ENCODE measurements at places on chromosomes 16 and 17.
A peak's percentile ranks its signal among the peaks of the same experiment; 100 is the strongest.

DNA sequence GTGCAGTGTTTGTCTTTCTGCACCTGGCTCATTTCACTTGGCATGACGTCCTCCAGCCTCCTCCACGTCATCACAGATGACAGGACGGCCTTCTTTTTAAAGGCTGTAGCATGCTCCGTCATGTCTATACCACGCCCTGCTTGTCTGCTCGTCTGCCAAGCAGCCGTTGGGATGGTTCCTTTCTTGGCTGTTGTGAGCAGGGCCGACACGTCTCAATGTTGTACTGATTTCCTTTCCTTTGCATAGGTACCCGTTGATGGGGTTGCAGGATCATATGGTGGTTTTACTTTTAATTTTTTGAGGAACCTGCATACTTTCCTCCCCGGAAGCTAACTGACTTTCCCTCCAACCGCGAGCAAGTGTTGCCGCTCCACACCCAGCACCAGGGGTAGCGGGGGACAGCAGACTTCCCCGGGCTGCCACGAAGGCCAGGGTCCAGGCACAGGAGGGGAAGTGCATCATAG, 212.2 kb upstream of the ZNF469 start:
- DNase-seq, result peak; percentile 61

DNA sequence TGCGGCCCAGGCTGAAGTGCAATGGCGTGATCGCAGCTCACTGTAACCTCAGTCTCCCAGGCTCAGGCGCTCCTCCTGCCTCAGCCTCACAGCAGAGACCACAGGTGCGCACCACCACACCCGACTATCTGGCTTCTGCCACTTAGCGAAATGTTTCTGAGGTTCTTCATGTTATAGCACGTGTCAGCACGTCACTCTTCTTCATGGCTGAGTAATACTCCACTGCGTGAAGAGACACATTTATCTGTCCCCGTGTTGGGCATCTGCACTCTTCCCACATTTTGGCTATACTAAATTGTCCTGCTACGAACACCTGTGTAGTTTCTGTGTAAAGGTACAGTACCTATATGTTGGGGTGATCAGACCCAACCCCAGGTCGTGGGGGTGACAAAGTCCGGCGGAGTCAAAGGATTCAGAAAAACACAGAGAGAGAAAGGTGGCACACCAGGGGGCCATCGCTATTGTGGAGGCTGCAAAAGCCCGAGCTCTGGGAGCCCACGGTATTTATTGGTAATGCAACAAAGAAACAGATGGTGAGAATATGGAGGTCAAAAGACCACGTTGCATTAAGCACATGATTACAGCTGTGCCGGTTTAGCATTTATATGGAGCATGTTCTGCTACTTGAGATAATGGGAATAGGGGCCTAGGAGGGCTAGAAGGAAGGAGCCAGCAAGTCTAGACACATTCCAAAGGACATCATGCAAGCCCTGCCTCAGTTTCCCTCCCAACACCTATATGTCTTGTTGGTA, 851 bp upstream of the DPEP1 start:
- no peak for DNase-seq

DNA sequence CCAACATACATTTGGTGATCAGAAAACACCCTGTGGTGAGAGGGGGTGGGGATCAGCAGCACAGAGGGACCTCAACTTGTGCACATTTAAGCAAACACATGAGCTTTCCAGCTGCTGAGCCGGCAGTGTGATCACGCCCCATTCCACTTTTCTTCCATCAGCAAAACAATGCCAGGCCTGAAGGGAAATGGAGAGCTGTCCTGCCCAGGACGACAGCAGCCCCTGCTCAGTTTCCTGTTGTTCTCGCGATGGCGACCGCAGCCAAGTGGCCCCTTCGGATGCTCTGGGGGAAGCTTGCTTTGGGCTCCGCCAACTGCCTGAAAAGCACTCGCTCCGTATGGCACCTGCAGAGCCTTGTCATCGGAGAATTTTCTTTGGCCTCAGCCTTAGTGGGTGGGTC, 272.3 kb downstream of the FOXL1 start:
- no peak for DNase-seq

DNA sequence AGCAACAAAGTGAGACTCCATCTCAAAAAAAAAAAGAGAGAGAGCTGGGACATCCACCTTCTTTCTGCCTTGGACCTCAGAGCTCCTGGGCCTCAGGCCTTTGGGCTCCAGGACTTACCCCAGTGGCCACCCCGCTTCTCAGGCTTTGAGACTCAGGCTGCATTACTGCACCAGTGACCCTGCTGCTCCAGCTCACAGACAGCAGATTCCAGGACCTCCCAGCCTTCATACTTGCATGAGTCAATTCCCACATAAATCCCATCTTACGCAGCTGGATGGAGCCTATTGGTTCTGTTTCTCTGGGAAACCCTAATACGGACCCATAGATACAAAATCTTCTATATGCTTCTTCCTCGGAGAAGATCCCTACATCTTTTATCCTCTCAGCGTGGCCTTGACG, 2.1 kb upstream of the CEP295NL start:
- no peak for DNase-seq

DNA sequence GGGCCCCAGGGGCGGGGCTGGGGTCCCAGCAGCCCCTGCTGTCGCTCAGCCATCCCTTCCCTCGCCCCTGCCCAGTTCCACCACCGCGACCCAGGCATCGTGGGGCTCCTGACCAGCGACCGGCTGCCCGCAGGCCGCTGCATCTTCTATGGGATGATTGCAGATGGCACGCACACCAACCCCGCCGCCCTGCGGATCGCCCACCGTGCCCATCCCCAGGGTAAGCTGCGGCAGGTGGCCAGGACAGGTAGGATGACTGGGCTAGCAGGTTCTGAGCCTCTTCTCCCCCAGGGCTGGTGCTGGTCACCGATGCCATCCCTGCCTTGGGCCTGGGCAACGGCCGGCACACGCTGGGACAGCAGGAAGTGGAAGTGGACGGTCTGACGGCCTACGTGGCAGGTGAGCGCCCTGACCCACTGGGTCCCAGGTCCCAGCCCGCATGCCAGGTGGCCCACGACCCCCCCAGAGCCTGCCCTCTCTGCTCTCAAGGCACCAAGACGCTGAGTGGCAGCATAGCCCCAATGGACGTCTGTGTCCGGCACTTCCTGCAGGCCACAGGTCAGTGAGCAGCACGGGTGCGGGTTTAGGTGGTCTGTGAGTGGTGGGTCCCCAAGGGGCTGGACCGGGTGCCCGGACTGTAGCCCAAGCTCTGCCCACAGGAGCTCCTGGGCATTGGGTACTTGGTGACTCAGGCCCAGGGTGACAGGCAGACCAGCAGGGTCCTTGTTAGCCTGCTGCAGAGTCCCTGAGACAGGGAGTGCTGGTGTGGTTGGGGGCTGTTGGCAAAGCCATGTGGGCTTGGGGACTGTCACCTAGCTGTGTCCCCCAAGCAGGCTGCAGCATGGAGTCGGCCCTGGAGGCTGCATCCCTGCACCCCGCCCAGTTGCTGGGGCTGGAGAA, 2.8 kb downstream of the CEMP1 start:
- DNase-seq, result no peak

DNA sequence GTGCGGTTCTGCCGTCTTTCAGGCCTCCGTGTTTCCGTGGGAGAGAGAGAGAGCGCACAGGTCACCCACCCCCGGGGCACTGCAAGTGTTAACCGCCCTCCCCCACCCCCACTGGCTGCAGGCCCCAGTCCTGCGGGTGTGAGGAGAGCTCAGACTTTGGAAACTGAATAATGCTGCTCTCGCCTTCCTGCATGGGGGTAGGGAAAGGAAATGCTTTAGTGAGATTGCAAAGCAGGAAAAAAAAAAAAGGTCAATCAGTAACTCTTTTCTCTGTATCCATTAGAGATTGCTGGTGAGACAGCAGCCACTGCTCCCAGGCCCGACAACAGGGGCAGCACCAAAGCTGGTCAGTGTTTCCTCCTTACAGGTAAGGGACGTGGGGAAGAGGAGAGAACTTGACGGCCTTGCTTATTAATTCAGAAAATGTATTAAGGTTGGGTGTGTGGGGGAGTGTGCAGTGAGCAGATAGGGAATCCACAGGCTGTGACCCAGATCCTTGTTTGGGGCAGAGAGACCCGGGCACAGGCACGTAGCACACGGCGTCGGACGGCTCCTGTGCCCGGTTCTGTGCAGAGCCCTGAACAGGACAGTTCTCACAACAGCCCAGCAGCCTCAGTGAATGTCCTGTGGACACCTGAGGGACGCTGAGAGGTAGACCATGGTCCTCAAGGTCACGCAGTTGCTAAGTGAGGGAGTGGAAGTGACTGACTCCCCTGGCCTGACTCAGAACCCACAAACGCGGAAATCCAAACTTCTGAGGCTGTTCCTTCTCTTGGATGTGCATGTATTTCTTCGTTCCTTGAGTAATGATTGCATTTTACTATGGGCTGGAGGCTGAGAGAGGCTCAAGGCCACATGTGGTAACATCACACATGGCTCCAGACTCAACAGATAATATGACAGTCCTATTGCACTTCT, 156.5 kb downstream of the FOXL1 start:
- no peak for DNase-seq

- peak; percentile 45 for DNase-seq
Observed at GRCh38 chr17:55444471-55445441, 23.1 kb upstream of the MMD start.

- DNase-seq, result no peak
Observed at GRCh38 chr16:50451951-50452508, 83.2 kb upstream of the BRD7 start.

GRCh38 chr16:54846766-54847165, 83.9 kb upstream of the IRX5 start:
- no peak for DNase-seq

DNA sequence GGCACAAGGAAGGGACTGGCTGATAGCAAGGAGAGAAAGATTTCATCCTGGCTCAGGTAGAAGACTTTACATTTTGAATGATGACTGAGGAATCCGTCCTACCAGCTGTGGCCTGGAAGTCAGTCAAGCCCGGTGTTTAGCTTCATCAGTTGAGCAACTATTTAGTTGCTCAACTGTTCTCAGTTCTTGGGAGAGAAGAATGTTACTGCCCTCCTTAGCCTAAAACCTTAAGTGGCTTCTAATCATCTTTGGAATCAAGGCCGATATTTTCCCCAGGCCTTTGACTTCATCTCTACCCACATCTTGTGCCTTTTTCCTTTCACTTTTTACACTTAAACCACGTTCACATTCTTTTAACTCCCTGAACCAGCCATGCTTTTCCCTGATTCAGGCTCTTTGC, 17.3 kb upstream of the RBL2 start:
- DNase-seq, result no peak

- peak; percentile 73 for DNase-seq
Observed at GRCh38 chr17:55664287-55664686, 58.4 kb downstream of the TMEM100 start.

GRCh38 chr17:80364091-80364691, 50.8 kb upstream of the ENDOV start:
- peak; percentile 34 for DNase-seq

DNA sequence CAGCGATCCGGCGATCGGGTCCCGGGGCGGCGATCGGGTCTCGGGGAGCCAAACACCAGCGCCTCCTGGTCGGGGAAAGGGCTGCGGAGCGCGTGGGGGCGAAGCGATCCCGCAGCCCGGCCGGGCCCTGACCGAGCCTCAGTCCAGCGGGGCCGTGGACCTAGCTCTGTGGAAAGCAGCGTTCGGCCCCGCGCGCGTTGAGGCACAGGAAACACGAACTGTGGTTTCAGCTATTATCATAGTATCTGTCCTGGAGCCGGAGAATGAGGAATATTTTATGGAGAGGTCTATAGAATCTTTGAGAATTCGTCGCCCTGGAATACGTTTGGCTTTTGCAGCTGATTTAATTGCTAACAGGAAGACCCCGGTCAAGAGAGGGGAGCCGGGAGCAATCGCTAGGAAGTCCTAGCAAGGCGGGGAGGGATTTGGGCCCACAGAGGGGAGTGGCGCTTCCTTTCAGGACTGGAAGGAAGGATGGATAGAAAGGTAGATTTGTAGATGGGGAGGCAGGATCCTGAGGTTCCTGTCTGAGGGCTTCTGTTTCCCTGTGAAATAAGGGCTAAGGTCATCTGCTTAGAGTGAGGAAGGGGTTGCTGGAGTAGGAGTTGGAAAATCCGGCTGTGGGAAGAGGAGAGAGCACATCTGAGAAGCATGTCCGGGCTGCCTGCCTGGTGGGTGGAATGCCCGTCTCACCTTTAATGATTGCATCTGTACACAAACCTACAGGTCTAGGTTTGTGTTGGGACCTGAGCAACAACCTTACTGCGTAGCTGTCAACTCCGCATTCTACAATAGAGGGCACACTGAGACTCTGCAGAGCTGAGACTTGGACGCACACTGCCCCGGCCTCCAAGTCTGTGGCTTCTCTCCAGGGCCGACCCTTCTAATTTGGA, 770 bp downstream of the CCNF start:
- peak; percentile 59 for DNase-seq

DNA sequence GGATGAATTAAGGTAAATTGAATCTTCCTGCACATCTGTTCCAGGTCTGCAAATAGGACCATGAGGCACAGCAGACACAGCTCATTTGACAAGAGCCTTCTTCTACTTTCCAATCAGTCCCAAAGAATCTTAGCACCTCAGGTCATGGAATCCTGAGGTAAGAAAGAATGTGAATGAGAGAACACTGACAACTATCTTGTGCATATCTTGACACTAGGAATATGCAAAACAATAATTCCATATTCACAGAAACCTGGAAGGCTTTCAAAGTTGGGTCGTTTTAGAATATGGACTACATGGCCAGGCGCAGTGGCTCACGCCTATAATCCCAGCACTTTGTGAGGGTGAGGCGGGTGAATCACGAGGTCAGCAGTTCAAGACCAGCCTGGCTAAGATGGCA, 1009.4 kb upstream of the GOT2 start:
- no peak for DNase-seq

DNA sequence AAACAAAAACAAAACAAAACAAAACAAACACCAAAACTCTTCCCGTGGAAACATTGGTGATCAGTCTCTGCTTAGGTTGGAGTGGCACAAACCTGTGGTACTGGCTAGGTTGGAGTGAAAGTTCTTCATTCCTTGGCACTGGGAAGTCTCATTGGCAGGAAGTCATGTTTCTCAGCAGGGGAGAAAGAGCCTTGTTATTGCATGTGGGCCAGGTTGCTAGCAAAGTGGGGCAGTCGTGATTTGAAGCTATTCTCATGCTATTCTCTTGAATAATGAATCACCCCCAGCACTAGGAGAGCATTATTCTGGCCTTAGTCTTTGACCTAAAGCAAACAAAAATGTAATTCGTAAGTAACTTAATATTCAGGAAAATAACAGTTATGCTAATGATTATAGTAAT, 24.3 kb upstream of the B4GALNT2 start:
- no peak for DNase-seq

GRCh38 chr17:17528696-17529652, 32.8 kb upstream of the RASD1 start:
- no peak for DNase-seq

GRCh38 chr16:69917739-69918138, 33.4 kb upstream of the CLEC18A start:
- no peak for DNase-seq

- DNase-seq, result no peak
Observed at GRCh38 chr17:79754370-79754769, 23.6 kb upstream of the CBX2 start.
